Dermis blood vessel endothelial cell (primary cell): ENCODE measurements at places on chromosomes 12 and 14.

DNA sequence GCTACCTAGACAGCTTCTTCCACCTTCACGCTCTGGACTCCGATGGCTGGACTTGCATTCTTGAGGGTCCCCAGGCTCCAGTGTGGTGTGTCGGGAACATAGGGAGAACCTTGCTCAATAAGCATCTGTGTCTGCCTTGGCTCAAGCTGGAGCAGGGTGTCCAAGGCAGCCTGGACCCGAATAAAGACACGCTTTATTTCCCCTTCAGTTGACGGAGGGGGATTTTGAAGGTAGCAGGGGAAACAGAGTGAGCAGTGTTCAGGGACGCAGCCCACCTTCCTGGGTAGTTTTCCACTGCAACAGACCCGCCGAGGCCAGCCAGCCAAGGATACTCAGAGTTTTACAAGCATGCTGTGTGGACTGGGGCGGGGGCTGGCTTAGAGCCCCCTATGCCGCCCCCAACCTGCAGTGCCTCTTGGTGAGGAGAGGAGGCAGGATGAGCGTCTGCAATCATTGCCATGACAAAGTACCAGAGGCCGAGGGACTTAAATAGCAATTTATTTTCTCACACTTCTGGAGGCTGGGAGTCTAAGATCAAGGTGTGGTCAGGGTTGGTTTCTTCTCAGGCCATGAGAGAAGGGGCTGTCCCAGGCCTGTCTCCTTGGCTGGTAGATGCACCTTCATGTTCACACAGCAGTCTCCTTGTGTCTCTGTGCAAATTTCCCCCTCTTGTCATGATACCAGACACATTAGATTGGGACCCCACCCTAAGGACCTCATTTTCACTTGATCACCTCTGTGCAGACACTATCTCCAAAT lies 201.2 kb downstream of the CHST11 start:
- no peak for DNase-seq

- DNase-seq: no peak
Observed at GRCh38 chr12:103929784-103930033, 501 bp upstream of the HSP90B1 start.

DNA sequence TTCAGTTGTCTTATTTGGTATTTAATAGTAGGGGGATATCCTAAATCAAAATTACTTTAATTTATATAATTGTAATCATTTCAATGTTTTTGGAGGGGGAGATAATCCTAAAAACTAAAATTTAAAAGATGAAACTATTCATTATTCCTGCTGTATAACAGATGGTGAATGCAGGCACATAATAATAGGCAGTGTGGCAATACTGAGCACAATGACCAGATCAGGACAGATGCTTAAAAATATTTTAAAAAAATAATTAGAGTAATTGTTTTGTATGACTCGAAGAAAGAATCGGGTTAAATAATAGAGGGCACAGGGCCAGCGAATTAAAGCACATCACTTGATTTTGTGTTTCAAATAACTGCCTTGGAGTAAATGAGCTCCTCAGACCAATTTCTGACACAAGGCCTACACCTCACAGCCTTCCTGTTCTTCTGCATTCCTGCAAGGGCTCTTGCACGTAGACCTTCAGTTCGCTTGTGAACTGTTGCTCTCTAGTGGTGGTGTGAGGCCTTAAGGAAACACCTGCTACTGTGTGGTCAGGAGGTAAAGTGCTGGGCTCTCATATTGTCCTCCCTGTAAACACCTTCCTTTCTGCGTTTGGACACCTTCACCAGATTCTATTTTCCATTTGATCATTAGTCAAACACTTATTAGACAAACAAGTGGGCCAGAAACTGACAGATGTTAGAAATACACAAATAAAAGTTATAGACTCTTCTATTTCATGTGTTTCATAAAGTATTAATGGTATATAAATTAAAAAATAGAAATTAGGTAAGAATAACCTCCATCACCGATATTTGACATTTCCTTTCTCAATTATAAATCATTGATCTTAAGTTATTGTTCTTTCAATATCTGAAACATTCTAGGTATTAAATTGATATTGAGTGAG lies 29.3 kb upstream of the KLRF1 start:
- DNase-seq: peak; percentile 93

DNA sequence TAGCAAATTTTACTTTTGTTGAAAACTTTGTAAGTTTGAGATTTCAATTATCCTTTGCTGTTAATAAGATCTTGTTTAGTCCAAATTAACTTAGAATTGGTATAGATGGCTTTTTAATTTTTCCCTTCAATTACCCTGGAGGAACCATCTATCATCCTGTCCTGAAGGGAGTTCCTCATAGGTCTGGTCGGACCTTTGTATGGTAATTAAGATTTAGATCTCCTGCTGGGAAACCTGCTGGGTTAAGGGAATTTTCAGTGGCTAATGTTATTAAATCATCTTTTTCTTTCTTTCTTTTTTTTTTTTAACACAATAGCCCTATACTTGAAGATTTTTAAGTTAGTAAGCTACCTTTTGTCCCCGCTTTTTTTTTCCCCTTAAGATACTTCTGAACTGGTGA lies 63.0 kb upstream of the PRMT8 start:
- no peak for DNase-seq

DNA sequence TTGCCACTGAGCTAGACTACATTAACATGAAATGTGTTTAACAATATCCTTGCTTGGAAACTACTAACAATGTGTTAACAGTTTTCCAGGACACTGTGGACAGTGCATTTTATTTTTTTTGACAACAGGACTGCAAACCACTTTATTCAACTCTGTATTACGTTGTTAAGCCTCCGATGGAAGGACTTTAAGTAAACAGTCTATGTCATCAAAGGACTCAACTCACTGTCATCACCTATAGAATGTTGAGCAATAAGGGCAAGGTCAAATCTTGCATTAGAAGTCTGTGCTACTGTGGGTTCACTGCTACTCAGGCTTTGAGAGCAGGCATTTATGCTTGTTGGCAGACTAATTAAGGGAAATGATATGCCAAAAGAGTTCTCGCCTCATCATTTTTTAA lies 483.7 kb downstream of the FLRT2 start:
- no peak for DNase-seq

- DNase-seq: no peak
Observed at GRCh38 chr12:96441816-96442215, 41.6 kb upstream of the CDK17 start.

DNA sequence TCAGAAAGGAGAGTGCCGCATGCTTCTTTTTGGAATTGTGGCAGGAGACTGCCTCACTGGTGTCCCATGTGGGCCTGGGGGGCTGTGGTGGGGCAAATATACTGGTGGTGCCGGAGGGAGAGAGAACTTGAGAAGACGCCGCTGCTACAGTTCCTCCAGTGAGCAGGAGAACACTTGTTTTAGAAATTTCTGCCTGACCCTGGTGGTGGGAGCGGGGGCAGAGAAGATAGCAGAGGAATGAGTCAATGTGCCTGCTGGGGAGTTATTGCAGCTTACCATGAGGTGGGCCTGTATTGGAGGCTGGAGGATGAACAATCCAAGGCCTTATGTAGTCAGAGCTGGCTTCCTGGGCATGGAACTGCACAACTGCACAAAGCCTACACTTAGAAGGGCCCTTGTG lies 211.8 kb downstream of the SNAPC1 start:
- DNase-seq: no peak

DNA sequence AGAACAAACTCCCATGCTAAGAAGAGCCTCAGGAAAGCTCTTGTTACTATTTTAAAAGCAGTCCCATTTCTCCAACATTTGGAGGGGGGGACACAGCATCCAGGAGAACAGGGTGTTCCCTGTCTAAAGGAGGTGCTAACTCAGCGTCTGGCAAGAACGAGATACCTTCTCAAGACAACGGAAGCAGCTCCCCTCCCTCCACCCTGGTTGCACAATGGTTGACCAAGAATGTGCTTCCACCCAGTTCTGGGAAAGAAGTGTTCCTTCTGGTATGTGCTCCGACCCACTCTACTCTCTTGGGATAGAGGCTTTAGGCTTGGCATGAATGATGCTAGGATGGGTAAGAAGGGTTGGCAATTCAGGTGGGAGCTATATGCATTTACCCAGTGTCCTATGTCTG lies 1.5 kb upstream of the KRT6A start:
- no peak for DNase-seq

DNA sequence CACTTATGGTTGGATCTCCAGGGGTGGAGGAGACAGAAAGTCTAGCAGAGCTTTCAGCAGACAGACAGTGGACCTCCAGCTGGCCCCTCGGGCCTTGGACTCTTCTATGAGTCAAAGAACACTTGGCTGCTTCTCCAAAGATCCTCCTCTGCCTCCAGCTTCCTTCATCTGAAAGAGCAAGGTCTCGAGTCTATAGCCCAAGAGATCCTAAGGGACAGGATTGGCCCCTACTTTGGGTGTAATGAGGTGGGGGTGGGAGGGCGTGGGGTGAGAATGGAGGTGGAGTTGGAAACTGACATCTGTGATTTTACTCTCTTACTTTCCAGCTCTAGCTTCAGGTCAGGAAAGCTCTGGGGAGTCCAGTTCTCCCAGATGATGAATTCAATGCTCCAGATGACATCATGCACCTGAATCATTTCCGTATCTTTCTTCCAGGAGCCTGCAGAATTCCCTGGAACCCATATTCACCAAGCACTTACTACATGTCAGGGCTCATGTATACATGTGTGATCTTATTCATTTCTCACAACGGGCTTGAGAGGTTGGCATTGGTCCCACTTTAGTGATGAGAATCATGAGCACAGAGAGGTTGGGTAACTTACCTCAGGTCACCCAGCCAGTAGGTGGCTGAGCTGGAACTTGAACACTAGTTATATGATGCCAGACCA lies 10.2 kb upstream of the PGF start:
- peak; percentile 91 for DNase-seq

DNA sequence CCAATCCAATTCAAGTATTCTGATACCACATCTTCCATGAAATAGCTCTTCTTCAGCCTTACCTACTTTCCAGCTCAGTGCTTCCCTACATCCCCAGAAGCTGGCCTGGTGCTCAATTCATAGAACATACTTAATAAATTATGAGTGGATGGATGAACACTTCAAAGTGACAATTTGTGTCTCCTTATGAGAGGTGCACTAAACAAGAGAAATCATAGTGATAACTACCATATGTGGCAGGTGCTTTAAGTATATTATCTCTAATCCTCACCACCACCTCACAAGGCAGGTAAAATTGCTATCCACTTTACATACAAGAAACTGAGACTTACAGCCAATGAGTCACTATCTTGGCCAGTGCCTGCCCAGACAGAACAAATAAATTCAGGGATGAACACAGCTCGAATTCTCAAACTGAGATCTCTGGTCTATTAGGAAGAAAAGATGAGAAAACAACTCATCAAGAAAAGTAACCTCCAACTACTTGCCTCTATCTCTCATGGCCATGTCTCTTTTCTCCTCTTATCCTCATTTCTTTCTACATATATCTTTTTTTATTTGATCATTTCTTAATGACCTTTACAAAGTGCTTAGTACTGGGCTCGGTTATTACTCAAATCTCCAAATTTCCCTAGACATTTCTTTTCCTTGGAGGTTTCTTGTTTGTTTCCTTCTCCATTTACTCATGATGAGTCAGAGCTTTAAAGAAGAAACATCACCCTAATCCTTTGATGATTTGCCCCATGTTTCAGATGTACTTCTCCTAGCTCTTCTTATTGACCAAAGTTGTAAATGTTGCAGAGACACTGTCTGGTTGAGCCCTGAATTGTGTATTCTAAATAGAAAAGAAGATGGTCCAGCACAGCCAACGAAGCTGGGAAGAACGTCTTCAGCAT lies 161.5 kb downstream of the RPS29 start:
- no peak for DNase-seq

- no peak for DNase-seq
Observed at GRCh38 chr14:39592116-39592789, 160.0 kb upstream of the FBXO33 start.

GRCh38 chr14:75247286-75247922 lies 31.2 kb upstream of the FOS start:
- peak; percentile 19 for DNase-seq

GRCh38 chr12:124370851-124371250 lies 76.0 kb downstream of the RFLNA start:
- DNase-seq: no peak

- DNase-seq: peak; percentile 78
Observed at GRCh38 chr12:106919910-106920544, 35.7 kb upstream of the TMEM263 start.

DNA sequence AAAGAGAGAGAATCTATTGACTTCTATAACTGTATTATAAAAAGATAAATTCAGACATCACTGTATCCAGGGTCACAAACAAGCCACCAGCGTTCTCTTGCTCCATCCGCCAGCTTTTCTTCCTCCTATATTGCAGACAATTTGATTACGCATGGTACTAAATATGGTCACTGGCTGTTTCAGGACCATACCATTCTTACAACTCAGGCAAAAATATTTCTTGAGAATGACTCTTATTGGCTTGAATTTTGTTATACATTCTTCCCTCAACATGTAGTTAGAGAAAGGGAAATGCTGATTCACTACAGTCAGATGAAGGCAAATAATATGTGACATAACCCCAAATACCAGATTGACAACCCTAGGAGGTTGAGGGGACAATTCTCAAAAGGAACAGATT lies 101.3 kb downstream of the SLC6A15 start:
- no peak for DNase-seq

GRCh38 chr14:24270537-24271133 lies 762 bp downstream of the RABGGTA start:
- DNase-seq: no peak

GRCh38 chr14:63760014-63760413 lies 32.1 kb upstream of the SGPP1 start:
- DNase-seq: no peak

DNA sequence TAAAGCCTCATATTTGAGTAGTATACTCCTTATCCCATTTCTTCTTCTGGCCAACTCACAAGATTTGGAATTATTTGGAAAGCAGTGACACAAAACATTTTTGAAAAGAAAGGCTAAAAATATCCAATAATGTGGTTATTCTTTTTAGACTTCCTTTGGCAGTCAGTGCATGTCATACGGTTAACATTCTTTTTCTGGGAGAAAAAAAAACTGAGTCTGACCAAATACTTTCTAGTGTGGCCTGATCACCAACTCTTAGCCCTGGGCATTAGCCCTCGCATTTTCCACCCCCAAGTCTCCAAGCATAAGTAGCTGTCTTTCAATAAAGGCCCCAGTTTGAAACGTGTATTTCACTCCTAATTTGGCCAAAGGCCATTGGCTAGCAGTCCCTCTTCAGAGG lies 5.9 kb downstream of the RASSF3 start:
- DNase-seq: no peak

DNA sequence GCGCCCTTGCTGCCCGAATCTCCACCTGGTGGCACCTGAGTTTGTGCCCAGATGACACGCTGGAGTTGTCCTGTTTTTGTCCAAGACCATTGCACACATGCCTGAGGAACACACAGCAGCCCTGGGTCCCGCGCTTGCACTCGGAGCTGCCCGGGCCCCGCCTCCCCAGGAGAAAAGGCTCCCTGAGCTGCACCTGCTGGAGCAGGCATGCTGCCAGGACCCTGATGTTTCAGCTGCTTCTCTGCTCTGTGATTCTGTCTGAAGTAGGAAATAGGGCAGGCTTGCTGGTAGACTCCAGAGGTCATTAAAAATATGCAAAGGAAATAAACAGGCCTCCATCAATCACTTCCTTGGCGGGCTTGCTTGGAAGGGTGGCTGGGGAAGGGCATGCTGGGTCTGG lies 271.6 kb downstream of the CACNA1C start:
- DNase-seq: peak; percentile 36

GRCh38 chr12:89279499-89279898 lies 72.8 kb downstream of the DUSP6 start:
- no peak for DNase-seq

- no peak for DNase-seq
Observed at GRCh38 chr14:95510804-95511203, 5.6 kb downstream of the SYNE3 start.
